ENCODE measurements at places on chromosomes 13 and 19.

DNA sequence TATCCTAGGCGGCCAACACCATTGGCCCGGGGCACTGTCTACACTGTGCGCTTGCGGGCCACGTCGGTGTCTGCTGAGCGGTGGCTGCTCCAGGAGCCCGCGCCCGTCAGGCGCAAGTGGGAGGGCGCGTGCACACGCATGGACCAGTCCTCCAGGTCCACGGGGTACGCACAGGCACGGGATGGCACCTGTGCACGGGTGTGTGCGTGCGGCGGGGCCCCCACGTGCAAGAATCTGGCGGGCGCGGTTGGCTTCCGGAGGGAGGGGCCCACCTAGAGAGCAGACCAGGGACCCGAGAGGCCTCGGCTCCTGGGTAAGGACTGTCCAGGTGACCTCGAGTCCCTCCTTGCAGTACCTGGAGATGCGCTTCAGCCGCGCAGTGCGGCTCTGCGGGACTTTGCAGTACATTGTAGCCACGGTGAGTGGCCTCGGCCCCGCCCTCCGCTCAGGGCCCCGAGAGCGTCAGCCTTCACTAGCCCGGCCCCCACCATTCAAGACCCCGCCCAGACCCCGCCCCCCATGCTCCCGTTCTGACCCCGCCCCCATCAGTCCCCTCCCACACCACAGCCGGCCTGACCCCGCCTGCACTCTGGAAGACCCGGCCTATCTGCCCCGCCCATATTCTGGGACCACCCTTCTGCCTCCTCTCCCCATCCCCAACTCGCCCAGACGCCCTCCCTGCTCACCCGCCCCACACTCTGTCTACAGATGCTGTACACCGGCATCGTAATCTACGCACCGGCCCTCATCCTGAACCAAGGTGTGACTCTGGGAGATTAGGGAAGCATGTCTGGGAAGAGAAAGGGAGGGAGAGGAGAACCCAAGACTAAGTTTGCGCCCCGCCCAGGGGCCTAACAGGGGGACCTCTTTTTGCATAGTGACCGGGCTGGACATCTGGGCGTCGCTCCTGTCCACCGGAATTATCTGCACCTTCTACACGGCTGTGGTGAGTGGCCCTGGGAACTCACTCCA, 2.3 kb downstream of the SLC5A5 start:
- DNase-seq: no peak

DNA sequence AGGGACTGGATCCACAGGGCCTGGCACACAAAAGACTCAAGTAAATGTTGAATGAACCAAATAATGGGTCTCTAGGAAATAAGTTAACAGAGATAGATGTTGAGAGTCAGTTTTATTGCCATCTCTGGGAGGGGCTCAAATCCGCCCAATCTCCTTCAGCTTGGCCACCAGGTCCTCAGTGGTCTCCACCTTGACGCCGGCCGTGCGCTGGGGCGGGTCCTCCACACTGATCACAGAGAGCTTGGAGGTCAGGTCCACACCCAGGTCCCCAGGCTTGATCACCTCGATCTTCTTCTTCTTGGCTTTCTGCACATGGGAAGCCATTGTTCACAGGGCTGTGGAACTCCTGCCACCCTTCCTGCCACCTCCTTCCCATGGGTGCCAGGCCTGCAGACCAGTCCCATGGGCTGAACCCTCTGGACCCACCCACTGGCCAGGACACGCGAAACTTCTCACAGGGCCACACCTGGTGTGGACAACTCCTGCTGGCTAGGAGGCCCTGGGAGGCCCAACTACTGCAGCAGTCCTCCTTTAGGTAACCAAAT, 3.2 kb upstream of the VSIG10L start:
- DNase-seq: no peak

- DNase-seq: no peak
These were observed 6.7 kb downstream of the ZNF708 start for GRCh38 chr19:21322528-21322927.

DNA sequence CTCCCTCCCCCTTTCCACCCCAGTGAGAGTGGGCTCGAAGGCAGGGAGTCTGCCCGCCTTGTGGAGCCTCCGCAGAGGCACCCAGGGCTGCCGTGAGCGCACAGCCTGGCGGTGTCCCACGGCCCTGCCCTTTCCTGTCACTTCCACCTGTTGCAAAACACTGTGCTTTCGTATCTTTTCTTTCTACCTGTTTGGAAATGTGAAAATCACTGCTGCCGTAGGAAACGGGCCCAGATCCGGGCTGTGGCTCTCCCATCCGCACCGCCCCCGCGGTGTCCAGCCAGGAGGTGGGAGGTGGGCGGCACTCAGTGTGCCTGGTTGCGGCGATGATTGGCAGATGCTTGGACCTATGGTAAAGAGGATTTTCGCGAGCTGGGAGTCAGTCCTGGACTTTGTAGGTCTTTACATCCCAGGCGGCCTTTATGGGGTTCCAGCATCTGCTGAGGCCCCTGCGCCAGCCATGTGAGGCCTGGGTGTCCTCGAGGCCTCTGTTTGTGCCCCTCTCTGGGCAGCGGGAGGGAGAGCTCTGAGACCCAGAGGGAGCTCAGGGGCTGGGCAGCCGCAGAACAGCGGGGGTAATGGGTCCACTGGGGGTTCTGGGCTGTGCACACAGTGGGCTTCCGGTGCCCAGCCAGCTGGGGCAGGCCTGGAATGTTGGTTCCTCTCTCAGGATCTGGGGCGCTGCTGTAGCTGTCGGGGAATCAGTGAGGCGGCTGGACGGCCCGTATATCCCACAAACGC, 6.1 kb downstream of the STK11 start:
- DNase-seq: no peak

- no peak for DNase-seq
These were observed 298.1 kb downstream of the FOXO1 start for GRCh38 chr13:40368127-40368891.

- no peak for DNase-seq
These were observed 3.8 kb downstream of the TRIM28 start for GRCh38 chr19:58547323-58548312.

GRCh38 chr13:79096099-79096498, 310.0 kb downstream of the RBM26 start:
- DNase-seq: no peak

DNA sequence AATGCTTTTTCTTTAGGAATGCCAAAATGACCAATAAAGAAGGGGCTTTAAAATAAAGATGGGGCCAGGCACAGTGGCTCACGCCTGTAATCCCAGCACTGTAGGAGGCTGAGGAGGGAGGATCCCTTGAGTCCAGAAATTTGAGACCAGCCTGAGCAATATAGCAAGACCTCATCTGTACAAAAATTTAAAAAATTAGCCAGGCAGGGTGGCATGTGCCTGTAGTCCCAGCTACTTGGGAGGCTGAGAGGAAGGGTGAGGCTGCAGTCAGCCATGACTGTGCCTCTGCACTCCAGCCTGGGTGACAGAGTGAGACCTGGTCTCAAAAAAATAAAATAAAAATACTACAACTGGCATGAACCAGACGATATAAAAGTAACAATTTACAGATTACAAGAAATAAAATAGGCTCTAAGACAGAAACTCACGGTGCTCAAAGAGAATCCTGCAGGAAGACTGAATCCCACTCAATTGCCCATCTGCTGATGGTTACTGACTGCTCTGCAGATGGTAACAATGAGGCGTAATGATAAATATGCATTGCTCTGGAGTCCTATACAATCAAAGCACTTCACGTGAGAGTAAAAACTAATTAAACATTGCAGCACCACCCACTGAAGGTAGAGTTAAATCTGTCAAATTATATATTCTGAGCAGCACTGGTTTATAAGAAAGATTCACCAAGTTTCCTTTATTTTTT, 93.2 kb downstream of the LHFPL6 start:
- DNase-seq: no peak

DNA sequence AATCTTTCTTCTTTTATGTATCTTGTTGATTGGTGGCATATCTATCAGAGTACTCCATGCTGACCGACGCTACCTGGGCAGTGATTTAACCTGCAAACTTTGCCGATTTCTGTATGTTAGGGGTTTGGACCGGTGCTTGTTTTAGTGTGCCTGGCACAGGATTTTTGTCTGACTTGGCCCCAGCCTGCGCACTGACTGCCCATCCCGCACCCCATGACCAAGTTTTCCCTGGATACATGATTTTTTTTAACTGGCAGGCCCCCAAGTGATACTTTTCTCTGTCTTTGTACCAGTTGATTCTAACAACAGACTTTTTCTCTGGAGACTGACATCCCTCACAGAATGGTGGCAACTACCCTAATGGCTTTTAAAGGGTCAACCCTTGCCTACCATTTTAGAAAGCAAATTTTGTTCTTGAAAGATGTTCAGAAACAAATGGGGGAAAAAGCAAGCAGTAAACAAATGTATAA, 69.0 kb upstream of the C1QTNF9B start:
- no peak for DNase-seq

DNA sequence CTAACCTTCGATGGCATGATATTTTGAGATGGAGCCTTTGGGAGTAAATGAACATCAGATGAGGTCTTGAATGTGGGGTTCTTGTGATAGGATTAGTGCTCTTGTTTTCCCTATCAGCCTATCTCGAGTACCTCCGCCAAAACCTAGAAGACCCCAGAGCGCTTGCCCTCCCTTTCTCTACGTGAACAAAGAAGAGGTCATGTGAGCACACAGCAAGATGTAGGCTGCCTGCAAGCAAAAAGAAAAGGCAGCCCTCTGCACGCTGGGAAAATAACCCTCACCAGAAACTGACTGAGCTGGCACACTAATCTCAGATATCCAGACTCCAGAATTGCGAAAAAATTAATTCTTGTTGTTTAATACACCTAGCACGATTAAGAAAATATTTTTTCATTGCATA, 799.8 kb upstream of the SLC10A2 start:
- no peak for DNase-seq

GRCh38 chr13:59790626-59791025, 373.1 kb downstream of the DIAPH3 start:
- no peak for DNase-seq

GRCh38 chr19:53540091-53540490, 2.1 kb downstream of the ZNF331 start:
- no peak for DNase-seq

GRCh38 chr19:34134190-34135053, 37.9 kb upstream of the LSM14A start:
- DNase-seq: no peak

DNA sequence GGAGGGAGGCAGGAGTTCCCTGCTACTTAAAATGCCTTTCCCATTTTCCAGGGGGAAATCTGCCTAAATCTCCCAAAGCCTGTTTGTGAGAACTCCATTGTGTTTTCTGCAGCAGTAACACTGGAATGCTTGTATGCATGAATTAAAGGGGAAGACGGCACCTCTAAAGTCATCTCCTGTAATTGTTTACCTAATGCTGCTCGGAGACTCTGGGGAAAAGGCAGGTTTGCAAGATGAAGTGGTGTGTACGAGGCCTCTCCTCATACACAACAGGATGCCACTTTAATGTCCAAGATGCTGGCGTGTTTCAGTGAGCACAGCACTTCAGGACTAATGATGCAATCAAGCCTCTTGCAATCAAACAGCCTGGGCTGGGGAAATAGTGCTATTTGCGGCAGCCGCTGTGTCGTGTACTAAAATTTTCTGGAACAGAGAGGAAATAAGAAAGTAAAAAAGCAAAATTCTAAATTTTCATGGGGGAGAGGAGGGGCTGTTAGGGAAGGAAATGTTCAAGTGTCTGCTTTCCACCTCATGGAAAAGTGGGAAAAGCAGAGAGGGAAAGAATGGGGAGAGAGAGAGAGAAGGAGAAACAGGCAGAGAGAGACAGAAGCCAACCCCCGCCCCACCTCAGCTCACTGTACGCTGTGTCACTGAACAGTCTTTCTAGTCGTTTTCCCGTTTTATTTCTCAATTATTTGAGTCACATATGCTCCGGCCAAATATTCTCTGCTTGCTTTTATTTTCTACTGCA, 32.9 kb downstream of the TSHZ3 start:
- no peak for DNase-seq

DNA sequence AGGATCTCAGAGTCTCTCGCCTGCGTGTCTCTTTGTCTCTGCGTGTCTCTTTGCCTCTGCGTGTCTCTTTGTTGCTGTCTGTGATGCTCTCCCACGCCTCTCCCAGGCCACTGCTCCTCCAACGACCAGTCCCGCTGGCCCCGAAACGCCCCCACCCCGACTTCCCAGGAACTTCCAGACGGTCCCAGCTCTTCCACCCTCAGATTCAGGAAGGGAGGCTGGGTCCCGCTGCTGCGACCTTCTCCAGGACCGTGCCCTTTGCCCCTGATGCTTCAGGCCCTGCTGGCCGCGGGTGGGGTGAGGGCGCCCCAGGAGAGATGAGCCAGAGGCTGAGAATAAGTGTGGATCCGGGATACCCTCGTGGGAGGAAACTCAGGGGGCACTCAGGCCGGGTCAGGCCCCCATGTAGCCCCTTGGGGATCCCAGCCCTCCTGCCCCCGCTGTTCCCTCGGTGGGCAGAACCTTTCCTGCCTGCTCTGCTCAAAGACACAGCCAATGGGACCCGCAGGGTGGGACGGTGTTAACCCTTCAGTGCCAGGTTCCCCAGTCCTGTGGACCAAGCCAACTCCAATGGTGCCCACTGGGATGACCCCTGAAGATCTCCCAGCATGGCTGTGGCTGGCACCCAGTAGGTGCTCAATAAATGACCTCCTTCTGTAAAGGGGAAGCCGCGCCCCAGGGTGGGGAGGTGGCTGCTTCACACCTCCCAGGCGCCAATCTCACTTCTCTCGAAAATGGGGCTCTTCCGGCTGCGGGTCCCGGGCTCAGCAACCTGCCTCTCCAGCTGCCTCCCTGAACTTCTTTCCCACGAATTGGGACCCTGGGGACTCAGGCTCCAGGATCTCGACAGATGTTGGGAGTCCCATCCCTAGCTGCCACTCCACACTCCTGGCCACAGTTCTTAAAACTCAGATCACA, 1.5 kb upstream of the S1PR5 start:
- no peak for DNase-seq

DNA sequence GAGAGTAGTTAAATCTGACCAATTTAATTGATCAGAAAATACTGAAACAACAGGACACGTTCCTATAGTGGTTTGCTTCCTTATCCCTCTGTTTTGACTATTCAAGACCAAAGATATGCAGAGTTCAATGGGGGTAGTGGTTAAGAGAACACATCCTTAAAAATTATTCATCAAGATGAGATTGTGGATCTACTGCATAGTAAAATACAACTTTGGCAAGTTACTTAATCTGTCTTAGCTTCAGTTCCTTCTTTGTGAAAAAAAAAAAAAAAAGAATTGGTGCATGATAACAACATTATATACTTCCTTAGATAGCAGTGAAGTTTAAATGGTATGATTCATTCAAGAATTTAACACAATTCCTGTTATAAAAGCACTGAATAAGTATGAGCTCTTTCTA, 552.1 kb downstream of the DCT start:
- no peak for DNase-seq

DNA sequence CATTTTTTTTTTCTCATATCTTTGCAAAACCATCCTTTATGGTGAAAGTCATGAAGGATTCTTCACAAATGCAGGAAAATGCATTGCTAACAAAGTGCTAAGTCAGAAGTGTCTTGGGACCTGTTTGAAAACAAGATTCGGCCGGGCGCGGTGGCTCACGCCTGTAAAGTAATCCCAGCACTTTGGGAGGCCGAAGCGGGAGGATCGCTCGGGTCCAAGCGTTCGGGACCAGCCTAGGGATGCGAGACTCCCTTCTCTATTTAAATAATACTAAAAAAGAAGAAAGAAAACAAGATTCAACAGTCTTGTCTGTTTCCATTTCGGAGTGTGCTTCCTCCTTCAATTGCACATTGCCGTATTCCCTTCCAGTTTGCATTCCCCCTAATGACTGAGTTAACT, 819 bp downstream of the EID2B start:
- DNase-seq: no peak

Measured in NCI-H1417 treated with DMSO at 0.1 percent for 48 hours (cell line).